ENCODE measurements at places on chromosomes 7 and 10.

- no peak for DNase-seq
Measured at GRCh38 chr10:98013122-98013521, 17.3 kb downstream of the CRTAC1 start.

DNA sequence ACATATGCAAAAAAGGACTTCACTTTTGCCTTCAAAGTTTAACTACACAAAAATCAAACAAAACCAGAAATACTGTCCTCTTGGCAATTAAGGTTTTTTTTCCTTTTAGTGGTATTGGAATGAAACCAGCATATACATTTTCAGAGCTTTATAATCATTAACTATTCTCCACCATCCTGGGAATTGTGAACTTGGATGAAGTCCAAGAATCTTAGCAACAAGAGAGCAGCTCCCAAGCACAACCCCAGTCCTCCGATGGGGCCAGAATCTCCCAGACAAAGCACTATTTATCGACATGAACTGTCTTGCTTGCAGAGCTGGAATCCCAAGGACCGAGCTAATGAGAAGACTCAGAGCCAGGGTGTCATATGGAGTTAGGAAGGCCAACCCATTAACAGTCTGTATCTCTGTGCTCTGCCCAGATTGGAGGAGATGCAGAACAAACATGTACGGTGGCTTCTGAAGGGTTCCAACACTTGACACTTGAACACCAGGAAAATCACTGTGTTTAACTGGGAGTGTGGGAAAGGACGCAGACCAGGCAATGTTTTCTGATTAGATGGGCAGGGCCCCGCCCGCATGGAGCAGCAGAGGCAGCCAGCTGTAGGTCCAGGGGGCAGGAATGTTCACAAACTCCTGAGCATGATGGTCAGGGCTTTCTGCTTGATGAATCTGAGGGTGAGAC is 35.5 kb downstream of the PPP1R3C start:
- no peak for DNase-seq

GRCh38 chr10:125153703-125154490 is 6.5 kb downstream of the CTBP2 start:
- DNase-seq = no peak

DNA sequence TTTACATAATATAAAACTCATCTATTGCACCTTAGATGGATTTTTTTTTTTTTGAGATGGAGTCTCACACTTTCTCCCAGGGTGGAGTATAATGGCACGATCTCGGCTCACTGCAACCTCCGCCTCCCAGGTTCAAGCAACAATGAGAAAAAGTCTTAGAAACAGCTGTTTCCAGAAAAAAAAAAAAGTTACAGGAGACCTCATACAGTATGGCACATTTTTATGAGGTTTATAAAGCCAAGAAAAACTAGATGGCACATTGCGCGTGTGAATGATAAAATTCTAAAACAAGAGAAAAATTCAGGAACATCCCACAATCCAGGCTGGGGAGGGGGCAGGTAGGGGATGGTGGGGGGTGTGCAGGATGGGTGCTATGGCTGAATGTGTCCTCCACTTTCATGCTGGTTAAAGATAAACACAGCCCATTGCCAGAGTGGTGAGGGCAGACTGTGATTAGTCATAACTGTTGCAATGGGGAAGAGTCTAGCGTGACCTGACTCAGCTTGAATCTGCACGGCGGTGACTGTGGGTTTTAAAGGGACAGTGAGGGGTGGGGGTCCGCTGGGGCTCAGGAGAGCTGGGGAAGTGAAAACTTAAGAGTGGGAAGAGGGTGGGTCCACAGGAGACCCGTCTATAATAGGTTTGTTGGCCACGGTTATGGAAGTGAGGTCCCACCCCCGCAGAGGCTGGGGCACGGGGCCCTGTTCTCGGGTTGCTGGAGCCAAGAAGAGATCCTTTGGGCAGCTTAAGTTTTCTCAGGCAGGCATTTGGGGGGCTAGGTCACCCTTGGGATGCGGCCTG is 11.9 kb upstream of the LRRC27 start:
- no peak for DNase-seq

GRCh38 chr10:71554671-71555070 is 158.0 kb downstream of the CDH23 start:
- DNase-seq = no peak

DNA sequence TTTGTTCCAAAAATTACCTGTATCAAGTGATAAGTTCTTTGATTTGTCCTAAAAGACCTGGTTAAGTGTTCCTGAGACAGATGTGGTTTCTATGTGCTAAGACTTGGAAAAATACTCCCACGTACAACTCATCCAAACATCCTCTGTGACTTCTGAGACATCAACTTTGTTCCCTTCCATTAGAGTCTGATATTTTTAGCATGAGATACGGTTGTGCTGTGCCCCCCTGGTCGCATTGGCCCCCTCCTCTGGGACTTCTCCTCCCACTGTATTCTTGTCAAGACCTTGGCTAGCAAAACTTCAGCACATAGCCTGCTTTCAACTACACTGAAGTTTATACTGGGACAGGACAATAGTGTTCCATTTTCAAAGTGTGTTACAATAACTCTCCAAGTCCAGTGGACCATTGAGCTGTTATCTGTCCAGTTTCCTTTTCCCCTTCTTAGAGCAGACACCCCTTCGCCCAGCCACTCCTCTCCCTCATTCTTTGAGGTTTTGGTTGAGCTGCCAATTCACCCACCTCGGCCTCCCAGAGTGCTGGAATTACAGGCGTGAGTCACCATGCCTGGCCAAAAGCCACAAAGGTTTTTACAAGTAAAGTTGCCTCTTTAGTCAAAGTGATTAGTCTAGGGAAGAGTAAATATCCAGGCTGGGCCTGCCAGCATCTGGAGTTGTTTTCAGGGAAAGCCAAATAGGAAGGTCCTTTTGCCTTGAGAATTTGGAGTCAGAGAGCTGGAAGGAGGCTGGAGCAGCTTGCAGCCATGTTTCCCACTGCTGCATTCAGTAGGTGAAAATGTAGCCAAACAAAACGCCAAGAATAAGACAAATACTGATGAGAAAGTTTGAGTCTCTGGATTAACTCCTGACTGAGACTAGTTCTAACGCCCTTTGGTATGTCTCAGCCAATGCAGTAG is 17.8 kb upstream of the PDLIM1 start:
- DNase-seq = no peak

- DNase-seq = no peak
Measured at GRCh38 chr10:6119962-6120361, 31.1 kb downstream of the RBM17 start.

DNA sequence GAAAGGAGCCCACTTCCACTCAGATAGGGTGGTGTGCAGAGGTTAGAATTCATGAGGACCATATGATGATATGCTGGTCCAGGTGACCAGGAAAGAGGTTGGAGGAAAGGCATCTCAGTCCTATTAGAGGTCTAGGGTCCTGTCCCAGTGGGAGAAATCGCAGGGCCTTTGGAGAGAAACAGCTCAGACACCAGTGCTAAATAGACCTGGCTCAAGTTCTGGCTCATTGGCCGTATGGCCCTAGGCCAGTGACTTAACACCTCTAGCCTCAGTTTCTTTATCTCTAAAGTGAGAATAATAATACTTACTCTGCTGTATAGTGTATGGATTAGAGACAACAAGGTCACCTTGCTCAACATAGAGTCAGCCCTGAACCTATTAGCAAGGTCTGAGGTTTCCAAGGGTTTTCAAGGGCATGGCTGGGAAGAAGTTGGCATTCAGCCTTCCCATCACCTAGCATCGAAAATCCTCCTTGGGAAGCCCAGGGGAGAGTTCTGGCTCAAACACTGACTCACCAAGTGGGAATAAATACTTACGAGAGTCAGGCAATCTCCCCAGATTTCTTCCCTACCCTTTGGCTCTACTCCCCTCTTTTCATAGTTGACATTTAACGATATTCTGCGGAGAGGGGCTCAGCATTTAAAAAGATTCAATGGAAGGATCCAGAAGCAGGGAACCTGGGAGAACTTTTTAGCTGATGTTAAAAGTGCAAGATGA is 473.1 kb upstream of the PODXL start:
- DNase-seq = no peak

GRCh38 chr7:130397758-130398073 is 17.4 kb downstream of the CPA1 start:
- no peak for DNase-seq

DNA sequence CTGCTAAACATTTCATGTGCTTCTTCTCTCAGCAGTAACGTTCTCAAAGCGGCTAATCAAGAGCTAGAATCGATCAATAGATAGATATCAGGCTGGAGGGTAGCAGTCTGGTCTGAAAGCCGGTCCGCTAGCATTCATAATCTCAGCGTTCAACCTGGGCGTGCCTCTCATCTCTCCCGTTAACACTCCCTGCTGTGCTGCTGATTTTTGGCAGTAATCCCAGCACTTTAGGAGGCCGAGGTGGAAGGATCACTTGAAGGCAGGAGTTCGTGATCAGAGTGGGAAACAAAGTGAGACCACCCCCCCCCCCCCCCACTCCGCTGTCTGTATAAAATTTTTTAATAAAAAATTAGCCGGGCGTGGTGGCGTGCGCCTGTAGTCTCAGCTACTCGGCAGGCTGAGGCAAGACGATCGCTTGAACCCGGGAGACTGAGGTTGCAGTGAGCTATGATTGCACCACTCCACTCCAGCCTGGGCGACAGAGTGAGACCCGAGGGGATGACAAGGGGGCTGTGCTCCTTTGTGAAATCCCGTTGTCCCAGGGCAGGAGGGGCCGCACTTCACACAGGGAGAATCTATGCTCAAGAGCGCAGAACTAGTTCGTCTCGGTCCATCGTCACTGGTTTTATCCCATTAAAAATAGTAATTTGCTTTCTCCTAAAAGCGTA is 624 bp upstream of the CEP55 start:
- DNase-seq = no peak

DNA sequence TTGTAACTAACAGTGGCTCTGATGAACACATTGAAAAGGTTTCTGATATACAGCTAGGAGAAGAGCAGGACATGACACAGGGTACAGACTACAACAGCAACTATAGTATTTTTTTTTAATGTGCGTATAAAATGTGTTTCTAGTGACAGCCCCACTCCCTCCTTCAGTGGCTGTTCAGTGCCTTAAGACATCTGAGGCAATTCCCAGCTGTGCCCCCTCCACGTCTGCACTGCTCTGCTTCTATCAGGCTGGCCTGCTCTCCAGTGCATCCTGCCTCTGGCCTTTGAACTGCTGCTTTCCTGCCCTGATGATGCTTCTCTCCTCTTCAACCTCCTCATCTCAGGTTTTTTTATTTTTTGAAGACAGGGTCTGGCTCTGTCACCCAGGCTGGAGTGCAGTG is 111.2 kb downstream of the SPAG6 start:
- DNase-seq = no peak

- no peak for DNase-seq
Measured at GRCh38 chr10:94131885-94132284, 138.2 kb downstream of the PLCE1 start.

GRCh38 chr7:50560865-50561351 is 4.3 kb downstream of the DDC start:
- no peak for DNase-seq

- DNase-seq = no peak
Measured at GRCh38 chr7:28137463-28137862, 43.1 kb downstream of the JAZF1 start.

- DNase-seq = no peak
Measured at GRCh38 chr7:140672382-140673062, at the start of gene ADCK2. ADCK2 (plus strand) TSS chr7:140672945; CDS start chr7:140673331, 386 bp downstream.

DNA sequence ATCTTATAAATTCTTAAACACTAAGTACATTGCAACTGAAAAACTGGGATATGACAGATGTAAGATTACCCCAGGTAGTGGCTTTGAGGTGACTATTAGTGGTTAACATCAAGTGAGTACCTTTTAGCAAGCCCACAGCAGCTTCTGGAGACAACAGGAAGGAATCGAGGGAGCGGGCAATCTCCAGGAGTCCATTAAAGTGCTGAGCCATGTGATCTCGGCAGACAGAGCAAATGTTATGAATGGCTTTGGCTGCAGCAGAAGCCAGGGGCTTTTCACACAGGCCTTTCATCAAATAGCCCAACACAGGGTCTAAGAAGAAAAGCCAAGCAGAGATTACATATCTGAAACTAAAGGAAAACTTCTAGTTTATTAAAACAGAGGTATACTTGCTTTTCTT is 48.9 kb downstream of the IRF5 start:
- DNase-seq = no peak

DNA sequence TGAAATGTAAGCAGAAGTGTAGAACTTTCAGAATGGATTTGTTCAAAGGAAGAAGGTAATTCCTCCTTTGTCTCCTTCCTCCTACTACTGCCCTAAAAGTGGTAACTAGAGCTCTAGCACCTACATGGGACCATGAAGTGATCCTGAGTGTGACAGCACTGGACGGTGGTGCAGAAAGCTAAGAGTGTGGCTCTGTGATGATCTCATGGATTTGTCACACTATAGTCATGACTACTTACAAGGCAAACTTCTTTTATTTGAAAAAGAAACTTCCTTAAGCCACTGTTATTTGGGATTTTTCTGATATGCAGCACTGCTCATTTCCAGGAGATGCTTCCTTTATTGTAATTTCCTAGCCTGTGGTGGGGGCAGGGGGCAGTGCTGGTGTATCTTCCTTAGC is 5.8 kb upstream of the FHIP2A start:
- no peak for DNase-seq

DNA sequence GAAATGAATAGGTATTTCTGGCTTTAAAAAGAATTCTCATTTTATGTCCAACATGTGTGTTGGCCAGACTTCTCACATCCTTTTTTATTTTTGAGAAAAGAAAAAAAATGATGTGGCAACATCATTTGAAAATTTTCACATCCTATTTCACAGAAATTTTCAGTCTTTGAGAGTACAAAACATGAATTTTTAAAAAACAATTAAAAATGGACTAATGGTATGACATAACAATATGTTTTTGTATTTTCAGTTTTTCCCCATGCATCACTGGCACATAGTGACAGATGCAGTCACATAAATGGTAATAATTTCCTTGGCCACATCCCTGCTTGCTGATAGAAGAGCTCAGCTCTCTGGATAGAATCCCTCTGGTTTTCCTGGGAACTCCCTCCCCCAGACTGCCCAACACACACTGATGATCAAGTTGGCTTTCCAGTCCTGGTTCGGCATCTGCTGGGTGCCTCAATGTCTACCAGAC is 188.5 kb upstream of the AGR3 start:
- no peak for DNase-seq

- DNase-seq = no peak
Measured at GRCh38 chr7:23072048-23072447, 33.5 kb upstream of the KLHL7 start.

- no peak for DNase-seq
Measured at GRCh38 chr7:138169441-138169851, 93.2 kb downstream of the AKR1D1 start.

DNA sequence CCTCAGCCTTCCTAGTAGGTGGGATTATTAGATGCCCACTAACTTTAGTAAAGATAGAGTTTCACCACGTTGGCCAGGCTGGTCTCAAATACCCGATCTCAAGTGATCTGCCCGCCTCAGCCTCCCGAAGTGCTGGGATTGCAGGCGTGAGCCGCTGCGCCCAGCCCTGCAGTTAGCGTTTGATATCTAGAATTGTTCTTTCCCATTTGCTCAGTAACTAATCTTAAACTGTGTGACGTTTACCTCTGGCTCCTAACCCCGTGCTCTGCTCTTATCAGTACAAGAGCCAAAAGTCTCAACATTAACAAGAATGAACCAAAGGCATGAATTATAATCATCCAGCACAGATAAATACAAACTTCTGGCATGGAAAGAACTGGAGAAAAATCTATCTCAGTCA is 47.4 kb downstream of the IGF2BP3 start:
- no peak for DNase-seq

Measured in stimulated activated CD8-positive, alpha-beta memory T cell treated with anti-CD3 and anti-CD28 coated beads, Interleukin-15, amount 100 ng/mL, for 24 hours (primary cell).